Stimulated activated CD8-positive, alpha-beta memory T cell treated with anti-CD3 and anti-CD28 coated beads, Interleukin-15, amount 100 ng/mL, for 24 hours (primary cell): ENCODE measurements at places on chromosomes 2 and 18.

DNA sequence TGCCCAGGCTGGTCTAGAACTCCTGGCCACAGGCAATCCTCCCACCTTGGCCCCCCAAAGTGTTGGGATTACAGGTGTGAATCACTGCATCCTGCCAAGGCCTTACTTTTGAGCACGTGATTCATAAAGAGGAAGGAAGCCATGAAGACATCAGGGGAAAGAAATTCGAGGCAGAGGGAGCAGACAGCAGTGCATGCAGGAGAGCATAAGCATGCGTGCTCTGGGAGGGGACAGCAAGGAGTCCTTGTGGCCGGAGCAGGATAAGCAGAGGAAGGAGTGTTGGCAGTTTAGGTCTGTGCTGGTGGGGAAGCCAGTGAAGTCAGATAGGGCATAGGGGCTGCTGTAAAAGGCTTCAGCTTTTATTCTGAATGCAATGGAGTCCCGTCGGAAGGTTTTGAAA lies 400.5 kb upstream of the RAB12 start:
- no peak for DNase-seq

GRCh38 chr2:224630659-224631550 lies 45.7 kb upstream of the CUL3 start:
- no peak for DNase-seq

GRCh38 chr2:34736482-34736881 lies 1137.4 kb upstream of the FAM98A start:
- DNase-seq = no peak

DNA sequence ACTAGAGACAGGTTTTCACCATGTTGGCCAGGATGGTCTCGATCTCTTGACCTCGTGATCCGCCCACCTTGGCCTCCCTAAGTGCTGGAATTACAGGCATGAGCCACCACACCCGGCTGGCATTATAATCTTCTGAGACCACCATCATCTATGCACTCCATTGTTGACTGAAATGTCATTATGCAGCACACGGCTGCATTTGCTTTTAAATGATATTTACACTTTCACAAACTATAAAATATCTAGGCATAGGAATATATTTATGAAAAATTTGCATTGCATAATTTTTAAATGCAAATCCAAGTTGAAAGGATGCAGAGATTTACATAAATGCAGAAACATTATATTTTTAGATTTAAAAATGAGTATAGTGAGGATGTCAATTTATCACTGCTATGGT lies 30.0 kb upstream of the ANKRD44 start:
- no peak for DNase-seq

DNA sequence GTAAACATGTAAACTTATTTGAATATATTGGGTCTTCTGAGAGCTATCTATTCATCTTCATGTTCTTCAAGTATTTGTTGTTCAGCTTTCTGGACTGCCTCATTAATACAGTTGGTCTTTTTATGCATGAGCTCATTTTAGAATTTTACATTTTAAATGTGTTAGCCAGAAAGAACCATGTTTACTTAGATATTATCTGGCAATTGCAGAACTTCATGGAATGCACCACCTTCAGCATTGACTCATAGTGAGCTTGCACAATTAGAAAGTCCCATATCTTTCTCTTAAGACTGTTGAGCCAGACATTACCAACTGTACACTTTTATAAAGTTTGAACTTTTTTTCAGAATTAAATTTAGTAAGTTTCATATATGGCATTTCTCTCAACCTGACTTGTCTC lies 536.7 kb downstream of the RIT2 start:
- no peak for DNase-seq

DNA sequence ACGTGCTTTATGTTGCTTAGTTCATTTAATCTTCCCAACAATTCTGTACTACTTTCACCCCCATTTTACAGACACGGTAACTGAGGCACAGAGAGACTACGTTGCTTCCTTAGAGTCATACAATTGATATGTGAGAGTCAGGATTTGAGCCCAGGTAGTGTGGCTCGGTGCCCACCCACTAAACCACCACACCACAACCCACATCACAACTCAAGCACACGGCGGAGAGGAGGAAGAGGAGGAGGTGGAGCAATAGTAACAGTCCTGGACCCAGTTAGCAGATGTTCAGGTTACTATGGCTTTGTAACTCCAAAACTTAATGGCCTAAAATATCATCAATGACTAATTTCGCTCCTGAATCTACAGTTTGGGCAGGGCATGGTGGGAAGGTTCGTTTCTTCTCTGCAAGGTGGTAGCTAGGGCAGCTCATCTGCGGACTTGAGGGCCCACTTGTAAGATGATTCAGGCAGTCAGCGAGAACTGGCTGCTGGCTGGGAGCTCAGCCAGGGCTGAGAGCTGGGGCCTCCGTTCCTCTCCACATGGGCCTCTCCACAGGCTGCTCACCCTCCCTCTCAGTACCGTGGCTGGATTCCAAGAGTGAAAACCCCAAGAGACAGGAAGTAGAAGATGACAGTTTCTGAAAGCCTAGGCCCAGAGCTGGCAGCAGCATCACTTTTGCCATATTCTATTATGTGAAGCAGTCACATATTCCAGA lies 167.1 kb downstream of the ZFP36L2 start:
- DNase-seq = peak; percentile 10

GRCh38 chr2:120398051-120398995 lies 52.4 kb downstream of the INHBB start:
- DNase-seq = no peak

DNA sequence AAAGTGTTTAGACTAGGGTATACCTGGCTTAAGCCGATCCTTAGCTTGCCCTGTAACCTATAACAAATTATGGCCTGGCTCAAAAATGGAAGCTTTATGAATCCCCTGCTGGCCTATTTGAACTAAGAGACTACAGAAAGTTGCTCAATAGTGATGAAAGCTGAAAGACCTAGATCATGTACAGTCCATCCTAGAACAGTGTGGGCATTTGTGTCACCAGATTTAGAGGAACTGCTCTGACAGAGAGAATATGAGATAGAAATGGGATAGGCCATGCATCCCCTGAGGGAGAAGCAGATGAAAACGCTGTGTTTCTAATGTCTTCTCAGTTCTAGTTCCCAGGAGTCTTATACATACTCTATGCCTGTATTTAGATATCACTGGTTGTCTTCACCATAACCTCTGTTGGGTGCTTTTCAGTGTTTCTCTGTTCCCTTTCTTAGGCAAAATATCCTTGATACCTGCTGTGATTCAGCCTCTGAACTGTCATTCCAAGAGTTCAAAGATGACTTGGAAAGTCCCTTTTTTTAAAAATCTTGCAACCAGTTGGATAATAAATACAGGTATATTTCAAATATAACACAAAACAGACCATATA lies 246.9 kb upstream of the SLC39A10 start:
- DNase-seq = no peak

DNA sequence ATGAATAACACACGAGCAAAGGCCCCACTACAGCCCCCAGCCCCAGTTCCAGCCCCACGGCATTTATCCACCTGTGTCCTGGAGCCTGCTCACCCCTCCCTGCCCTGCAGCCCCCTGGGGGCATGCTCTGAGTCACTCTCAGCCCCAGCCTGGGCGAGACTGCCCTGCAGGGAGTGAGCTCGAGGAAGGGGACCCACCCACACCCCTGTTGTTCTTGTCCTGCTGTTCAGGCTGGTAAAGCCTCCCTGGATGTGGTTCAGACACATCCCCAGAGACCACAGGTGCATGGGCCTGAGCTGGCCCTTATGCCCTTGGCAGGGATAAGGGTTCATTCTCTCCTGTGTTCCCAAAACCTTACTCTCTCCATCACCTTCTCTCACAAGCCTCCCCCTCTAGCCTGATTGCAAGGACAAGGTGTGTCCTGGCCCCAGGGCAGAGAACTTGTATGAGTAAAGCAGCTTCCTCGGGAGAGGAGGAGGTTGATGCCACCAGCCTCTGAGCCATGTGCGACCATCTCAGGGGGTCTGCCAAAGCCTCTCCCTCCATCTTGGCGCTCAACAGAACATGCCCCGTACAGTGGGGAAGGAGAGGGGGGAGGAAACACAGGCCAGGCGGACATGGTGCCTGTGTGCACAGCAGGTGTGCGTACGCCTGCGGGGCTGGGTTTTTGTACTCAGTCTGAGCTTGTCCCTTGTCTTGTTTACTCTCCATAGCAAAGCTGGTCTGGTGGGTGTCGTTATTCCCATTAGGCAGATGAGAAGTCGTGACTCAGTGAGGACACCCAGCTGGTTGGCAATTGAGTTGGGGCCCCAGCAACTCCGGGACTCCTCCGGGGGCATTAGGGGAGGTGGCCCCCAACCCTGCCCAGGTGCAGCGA lies 64.4 kb downstream of the CIB4 start:
- DNase-seq = no peak

DNA sequence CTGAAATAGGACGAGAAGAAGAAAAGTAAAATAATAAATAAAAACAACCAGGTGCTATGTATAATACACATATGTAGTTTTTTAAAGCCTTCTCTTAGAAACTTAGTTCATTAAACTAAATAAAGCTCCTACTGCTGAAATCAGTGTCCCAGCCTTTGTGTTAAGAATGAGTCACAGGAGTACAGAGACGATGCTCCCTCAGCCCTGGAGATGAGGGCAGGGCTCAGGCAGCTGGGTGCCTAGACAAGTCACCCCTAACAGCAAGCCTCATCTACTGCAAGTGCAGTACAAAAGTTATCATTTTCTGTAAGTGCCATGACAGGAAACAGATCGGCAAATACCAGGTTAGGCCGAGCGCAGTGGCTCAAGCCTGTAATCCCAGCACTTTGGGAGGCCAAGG lies 18.2 kb downstream of the KIDINS220 start:
- DNase-seq = no peak

DNA sequence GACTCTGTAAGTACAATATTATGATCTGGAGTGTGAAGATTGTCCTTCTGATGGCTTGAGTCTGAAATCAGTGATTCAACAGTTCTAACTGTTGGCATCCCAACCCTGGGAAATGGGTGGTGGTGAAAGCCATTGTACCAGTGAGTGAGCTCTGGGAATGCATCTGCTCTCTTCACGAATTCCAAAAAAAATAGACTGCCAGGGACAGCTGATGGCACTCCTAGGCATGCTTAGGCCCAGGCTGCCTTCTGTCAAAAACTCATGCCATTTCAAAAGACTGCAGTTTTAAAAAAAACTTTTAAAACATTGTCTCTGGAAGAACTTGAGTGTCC lies 20.3 kb downstream of the OXER1 start:
- no peak for DNase-seq
